ENCODE measurements at places on chromosomes 5 and 9.

GRCh38 chr9:75892216-75892911 lies 1.9 kb downstream of the PCSK5 start:
- no peak for DNase-seq

GRCh38 chr5:139413153-139413552 lies 9.3 kb upstream of the SPATA24 start:
- DNase-seq: no peak

GRCh38 chr5:127518319-127518621 lies 830 bp downstream of the PRRC1 start:
- DNase-seq: peak; percentile 74

- no peak for DNase-seq
Observed at GRCh38 chr5:72065751-72066255, 41.5 kb upstream of the MAP1B start.

GRCh38 chr9:16058131-16058549 lies 505.3 kb downstream of the CCDC171 start:
- no peak for DNase-seq

DNA sequence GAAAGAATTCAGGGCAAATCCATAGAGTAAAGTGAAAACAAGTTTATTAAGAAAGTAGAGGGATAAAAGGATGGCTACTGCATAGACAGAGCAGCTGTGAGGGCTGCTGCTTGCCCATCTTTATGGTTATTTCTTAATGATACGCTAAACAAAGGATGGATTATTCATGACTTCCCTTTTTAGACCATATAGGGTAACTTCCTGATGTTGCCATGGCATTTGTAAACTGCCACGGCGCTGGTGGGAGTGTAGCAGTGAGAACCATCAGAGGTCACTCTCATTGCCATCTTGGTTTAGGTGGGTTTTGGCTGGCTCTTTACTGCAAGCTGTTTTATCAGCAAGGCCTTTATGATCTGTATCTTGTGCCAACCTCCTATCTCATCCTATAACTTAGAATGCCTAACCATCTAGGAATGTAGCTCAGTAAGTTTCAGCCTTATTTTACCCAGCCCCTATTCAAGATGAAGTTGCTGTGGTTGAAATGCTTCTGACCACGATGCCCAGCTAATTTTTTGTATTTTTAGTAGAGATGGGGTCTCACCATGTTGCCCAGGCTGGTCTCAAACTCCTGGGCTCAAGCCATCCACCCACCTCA lies 42.1 kb downstream of the RFK start:
- DNase-seq: no peak

DNA sequence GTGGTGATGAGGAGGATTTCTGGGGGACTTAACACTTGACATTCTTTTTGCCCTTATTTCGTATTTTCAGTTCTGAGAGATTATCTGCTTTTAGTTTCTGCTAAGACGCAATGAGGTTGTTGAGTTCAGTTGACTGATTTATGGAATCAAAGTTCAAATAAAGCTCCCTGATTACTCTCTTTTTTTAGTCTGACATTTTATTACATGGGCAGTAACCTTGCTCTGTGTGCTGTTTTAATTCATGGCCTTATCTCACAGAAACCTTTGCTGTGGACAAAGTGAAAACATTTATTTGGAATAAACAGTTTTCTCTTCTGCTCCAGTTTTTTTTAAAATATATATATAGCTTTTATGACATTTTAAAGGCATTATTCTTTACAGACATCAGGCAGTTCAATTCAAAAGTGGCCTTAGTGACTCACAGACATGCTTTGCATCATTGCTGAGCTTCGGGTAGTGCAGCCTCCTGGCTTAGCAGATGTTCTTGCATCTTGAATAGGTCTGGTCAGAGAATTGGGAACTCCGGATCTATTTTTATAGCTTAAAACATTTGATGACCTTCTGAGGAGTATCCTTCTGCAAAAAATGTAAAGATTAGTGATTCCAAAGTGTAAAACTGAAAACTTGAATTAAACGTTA lies 162.9 kb downstream of the FAM170A start:
- no peak for DNase-seq

DNA sequence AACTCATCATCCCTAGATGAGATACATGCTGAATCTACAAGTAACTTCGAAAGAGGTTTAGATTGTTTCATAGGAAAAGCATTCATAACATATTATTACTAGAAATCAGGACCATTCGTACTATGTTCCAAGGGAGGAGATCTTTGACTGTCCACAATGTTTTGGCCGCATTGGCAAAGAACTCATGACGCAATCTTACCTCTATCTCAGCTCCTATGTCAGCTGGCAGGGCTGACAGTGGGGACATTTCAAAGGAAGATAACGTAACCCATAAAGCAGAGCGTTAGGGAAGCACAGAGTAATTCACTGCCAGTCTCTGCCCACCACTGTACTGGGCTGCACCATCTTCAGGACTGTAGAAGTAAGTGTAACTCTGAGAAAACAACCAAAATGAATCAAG lies 69.7 kb downstream of the EFNA5 start:
- DNase-seq: no peak

DNA sequence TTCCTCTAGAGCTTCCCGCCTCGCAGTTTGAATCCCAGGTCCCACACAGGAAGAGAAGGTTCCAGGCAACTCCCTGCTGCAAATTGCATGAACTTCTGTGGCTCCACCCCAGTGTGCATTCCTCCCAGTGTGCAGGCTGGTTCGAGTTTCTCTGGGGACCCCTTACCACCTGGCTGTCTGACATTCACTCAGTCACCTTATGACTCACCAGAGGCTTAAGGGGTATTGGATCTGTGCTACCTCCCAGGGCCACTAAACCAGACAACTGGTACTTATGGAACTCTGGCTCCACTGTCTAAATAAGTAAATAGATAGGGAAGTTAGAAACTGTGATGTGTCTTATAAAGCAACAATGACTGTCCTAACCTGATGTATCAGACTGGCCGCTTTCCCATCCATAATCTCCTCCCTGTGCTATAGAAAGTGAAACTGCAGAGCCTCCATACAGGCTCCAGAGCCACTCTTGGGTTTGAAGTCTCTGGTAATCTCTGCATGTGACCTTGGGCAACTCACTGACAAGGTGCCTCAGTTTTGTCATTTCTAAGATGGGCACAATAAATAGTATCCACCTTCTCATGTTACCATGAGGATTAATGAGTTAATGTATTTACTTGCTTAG lies 720.6 kb downstream of the SEMA5A start:
- no peak for DNase-seq

DNA sequence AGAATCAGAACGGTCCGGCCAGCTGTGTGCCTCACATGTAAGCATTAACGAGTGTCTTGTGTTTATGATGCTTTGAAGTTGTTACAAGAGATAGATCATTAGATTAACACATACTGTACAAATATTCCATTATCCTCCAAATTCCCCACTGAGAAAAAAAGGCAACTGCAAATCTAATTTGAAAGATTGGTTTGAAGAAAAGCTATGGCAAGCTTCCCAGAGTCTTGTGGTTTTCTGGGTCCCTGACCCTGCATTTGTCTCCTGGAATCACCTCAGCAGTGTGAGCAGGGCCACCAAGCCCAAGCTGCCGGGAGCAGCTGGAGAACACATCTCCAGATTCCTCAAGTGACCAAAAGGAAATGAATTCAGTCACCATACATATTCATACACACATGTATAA lies 36.9 kb upstream of the ADAMTS16 start:
- DNase-seq: no peak

- no peak for DNase-seq
Observed at GRCh38 chr5:153626836-153627235, 136.4 kb downstream of the GRIA1 start.

- DNase-seq: no peak
Observed at GRCh38 chr9:37061768-37062167, 27.7 kb upstream of the PAX5 start.

- no peak for DNase-seq
Observed at GRCh38 chr5:2740876-2741555, 10.5 kb downstream of the IRX2 start.

DNA sequence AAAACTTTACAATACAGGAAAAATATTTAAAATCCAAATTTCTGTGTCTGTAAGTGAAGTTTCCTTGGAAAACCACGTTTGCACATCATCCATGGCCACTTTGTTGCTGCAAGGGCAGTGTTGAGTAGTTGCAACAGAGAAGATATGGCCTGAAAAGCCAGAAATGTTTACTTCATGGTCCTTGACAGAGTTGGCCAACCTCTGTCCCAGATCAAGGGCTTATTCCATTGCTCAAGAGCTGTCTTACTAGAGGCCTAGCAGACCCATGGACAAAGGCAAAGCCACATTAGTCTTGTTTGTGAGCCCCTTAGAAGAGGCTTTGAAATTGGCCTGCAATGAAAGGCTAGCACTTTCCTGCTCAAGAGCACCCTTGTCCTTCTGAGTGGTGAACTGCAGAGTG lies 119.4 kb downstream of the GAS1 start:
- DNase-seq: no peak

DNA sequence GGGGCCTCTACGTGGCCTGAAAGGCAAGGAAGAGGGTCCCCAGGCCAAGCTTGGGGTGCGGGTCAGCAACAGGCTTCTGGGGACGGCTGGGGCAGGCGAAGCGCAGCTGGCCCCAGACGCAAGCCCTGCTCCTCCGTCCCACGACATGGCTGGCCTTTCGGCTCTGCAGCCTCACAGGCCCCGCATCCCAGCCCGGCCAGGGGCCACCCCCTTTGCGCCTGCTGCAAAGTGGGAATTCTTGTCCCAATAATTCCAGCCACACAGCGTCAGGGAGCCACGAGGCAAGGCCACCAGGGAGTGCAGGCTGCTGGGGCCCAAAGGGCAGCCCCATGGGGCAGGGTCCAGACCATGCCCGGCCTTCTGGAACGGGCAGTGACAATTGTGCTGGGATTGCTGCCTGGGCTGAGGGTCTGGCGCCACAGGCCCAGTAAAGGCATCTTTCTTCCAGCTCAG lies 1.1 kb upstream of the ENTPD2 start:
- no peak for DNase-seq

DNA sequence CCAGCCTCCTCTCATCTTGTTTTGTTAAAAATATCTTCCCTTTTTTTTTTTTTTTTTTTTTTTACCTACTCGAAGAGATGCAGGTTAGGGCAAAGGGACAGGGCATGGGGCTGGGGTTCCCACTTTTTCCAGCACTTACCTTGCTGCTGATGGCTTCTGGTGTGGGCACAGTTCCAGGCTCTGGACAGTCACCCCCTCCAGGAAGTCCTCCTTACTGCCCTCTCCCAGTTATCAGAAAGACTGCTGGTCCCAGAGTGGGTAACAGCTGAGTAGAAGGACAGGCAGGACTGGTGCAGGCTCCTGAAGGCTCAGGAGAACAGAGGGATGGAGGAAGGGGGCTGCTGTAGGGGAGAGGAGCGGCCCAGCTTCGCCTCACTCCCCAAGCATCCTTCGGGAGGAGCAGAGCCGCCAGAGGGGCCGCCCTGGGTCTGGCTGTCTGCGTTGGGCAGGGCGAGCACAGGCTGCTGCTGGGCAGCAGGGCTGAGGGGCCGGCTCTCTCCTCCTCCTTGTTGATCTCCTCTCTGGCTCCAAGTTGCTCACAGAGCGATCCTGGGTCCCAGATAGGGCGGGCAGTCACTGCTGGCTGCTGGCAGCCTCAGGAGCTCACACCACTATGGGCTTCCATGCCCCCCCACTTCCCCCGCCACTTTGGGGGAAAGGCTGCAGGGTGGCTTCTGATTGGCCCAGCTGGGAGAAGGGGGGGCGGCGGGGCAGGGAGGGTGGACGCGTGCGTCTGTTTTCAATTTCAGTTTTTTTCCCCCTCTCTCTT lies at the start of gene PDGFRB:
PDGFRB (minus strand) TSS at position 588 of the 769 bp plus-strand sequence. CDS start 18,798 bp downstream, outside the sequence.
- peak; percentile 43 for DNase-seq

DNA sequence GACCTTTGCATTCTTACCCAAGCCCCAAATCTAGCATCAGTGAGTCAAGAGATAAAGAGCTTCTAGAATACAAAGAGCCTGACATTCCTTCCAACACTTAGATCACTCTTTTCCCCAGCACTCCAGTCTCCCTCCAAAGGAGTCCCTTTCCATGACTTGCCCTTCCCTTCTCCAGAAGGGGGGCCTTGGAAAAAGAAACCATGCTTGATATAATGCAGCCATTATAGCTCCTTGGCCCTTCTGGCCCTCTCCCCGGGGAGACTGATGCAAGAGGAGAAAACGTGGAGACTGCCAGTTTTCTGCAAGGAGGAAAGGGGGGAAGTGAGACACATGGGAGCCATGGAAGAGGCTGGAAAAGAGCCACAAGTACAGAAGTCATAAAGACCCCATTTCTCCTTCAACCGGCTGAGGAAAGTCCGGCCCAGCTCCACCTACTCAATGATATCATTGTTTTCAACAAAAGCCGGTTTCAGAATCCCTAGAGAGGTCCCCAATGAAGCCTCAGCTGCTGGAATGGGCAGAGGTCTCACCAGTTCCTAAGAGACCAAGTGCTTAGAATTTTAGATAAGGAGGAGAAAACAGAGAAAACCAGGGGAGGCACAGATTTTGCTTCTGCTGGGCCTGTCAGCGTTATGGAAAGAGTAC lies 29.0 kb downstream of the ADAM19 start:
- DNase-seq: no peak

DNA sequence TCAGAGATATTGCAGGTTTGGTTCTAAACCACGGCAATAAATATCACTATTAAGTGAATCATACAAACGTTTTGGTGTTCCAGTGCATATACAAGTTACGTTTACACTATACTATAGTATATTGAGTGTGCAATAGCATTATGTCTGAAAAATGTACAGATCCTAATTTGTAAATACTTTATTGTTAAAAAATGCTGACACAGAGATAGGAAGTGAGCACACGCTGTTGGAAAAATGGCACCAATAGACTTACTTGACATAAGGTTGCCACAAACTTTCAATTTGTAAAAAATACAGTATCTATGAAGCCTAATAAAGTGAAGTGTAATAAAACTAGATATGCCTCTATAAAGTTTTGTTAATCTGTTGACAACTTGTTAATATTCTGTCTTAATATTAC lies 16.0 kb downstream of the CFAP90 start:
- no peak for DNase-seq

DNA sequence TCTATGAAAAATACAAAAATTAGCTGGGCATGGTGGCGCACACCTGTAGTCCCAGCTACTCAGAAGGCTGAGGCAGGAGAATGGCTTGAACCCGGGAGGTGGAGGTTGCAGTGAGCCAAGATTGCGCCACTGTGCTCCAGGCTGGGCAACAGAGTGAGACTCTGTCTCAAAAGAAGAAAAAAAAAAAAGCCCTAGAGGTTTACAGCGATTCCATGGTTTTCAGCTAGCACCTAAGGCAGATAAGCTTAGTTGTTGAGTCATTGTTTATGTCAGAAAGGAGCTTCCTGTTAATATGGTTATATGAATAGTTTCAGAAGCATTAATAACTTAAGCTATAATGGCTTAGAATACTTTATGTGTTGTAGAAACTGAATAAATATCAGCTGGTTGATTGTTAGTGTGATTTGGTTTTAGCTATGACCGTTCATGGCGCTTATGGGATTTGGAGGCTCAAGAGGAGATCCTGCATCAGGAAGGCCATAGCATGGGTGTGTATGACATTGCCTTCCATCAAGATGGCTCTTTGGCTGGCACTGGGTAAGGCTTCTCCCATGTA lies 13.0 kb downstream of the RNF183 start:
- DNase-seq: no peak

GRCh38 chr9:93183663-93184431 lies at the start of gene WNK2:
Gene WNK2 (plus strand): TSS chr9:93184139. CDS start chr9:93184930, 791 bp downstream.
- DNase-seq: peak; percentile 17

DNA sequence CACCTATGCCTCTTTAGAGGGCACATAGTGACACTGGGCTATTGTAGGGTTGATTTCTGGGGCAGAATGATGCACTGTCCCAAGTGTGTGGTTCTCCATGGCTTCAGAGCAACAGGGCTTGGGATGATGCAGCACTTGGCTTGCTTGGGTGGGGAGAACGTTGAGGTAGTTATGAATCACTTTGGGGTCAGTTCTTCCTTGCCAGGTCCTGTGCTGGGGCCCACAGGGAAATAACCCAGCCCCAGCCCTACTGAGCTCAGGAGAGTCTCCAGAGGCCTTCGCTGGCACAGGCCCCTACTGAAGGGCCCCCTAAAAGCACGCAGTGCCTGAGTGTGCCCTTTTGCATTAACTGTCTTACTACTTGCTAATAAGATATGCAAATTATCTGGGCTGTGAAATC lies 24.2 kb downstream of the JADE2 start:
- DNase-seq: no peak

Data from hematopoietic multipotent progenitor cell treated with erythropoietin and hydrocortisone succinate and interleukin-3 and kit ligand, for 8 days (in vitro differentiated cells).